Motor neuron (in vitro differentiated cells): ENCODE measurements at places on chromosomes 6 and 20.

DNA sequence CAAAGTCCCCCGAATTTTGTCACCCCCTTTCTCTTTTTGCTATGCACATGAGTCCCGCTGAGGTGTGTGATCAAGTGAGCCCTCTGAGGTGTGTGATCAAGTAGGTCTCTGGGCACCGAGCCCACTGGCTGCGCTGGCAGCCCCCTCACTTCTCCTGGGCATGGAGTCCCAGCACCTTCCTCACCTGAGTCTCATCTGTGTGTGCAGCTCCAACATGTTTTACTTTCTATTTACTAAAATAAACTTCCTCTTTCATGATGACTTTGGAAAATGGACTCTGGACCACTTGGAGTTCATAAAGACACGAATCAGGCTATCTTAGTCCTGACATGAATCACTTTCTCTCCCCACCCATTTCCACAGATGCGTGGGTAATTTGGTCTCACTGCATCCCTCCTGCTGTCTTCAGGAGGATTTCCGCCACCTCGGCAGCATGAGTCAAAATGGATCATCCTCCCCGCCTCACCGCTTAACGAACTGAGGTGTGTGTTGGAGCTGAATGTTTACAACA is 39.8 kb downstream of the PRDM1 start:
- ATAC-seq, result no peak

GRCh38 chr20:43323592-43323991 is 133.9 kb upstream of the PTPRT start:
- ATAC-seq, result no peak

DNA sequence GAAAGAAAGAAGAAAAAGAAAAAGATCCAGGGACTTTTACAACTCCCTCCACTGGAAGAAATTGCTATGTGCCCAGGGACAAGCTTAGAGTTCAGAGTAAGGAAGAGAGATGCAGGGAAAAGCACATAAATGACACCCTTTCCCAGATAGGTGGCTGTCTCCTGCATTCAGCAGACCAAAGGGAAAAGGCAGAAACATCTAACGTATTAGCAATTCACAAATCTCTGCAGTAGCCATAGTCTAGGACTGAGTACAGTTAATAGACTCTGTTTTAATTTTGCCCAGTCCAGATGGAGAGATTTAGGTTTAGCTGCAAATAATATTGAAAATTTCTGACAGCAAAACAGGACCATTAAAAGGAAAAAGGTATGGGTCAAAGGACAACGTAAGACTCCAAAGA is 71.3 kb upstream of the TNFRSF21 start:
- no peak for ATAC-seq

DNA sequence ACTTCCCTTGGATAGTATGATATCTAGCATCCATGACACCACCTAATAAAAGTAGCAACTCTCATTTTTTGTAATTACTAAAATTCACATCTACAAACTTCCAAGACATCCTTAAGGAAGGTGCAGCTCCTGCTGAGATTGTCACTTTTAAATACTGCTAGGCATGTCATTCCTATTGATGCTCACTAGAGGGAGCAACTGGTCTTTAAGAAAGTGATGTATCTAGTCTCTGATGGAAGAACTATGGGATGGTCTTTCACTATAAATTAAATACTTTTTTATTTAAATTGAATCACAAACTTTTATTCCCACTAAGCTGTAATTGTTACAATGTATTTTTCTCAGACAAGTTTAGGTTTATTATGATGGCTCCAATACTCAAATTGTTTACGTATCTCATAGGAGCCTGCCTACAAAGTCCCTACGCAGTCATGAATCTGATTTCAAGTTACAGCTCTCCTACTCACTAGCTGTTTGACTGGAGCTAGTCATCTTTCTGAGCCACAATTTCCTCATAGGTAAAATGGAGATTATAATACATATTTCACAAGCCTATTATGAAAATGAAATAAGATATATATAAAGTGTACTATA is 8.1 kb upstream of the TSPYL1 start:
- peak; percentile 51 for ATAC-seq

GRCh38 chr6:100466410-100467128 is 1.8 kb upstream of the SIM1 start:
- ATAC-seq, result no peak

GRCh38 chr6:168015482-168016175 is 18.2 kb downstream of the KIF25 start:
- no peak for ATAC-seq

DNA sequence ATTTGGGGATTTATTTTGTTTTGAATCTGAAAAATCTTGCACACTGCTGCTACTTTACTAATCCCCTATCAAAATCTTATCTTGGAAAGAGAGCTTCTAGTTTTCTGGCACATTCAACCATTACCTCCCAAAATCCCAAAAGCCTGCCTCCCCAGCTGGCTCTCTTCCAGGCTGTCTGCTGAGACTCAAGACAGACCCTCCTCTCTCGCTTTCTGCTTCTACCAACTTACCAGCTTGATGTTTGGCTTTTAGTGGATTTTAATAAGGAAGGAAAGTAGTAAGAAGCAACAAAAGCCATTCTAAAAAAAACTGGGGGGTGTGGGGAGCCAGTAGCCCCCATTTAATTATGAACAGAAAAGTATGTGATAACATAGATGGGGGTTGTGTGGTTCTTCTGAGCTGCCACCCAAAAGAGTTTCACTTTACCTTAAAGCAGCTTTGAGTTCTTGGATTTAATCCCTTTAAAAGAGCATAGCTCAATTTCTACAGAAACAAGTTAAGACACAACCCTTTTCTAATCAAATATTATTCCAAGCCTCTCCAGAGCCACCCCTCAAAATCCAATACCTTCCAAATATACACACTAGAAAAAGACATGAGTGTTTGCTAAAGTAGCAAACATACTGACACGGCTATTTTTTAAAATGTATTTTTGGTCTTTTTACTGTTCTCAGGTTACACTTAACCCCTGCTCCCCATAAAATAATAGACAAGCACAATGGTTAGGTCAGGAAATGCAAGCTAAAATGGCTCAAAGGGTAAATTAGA is 71.7 kb downstream of the ATP9A start:
- no peak for ATAC-seq

- no peak for ATAC-seq
Measured at GRCh38 chr6:106514583-106514885, 114.8 kb downstream of the RTN4IP1 start.

GRCh38 chr6:168393126-168393870 is 47.7 kb upstream of the SMOC2 start:
- no peak for ATAC-seq

DNA sequence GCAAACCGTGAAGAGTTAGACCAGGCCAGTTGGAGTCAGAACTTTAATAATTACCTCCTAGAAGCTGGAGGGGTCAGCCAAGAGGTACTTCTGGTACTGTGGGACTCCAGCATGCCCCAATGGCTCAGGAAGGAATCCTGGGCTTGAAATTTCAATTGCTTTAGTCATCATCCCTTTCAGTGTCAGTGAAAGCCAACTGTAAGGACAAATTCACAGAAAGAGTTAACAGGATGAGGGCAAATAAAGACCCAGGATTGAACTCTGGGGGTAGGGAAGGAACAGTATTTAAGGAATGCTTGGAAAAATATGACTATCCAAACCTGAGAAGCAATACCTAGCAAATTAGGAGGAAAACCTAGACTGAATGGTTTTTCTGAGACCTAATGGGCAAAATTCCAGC is 735.1 kb upstream of the MARCKS start:
- no peak for ATAC-seq

DNA sequence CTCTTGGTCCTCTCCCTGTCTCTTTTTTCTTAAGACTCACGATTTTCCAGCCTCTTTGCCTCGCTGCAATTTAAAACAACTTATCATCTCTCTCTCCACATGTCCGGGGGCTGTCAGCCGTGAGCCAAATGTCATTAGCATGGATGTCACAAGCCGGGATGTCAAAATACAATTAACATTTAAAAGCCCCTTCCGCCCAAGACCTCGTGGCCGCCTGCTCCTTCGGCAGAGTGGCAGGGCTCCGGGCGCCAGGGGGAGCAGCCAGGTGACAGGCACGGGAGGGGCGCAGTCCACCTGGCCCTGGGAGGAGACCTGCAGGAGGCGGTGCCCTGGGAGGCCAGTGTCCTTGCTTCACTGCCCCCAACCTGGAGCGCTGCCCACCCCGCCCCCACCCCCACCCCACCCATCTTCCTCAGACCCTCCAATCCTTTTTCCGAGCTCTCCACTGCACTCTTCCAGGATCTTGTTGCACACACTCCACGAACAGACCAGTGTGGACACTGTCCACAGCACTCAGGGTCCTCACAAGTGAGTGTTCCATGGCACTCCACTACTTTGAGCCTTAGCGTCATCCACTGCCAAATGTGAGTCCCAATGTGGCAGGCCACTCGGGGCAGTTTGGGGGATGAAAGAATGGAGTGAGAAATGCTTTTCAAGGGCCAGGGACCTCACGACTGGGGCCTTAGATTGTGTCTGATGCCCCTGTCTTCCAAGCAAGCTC is 5.6 kb upstream of the GRM4 start:
- no peak for ATAC-seq

- ATAC-seq, result no peak
Measured at GRCh38 chr6:45626087-45626891, 248.6 kb upstream of the SUPT3H start.

DNA sequence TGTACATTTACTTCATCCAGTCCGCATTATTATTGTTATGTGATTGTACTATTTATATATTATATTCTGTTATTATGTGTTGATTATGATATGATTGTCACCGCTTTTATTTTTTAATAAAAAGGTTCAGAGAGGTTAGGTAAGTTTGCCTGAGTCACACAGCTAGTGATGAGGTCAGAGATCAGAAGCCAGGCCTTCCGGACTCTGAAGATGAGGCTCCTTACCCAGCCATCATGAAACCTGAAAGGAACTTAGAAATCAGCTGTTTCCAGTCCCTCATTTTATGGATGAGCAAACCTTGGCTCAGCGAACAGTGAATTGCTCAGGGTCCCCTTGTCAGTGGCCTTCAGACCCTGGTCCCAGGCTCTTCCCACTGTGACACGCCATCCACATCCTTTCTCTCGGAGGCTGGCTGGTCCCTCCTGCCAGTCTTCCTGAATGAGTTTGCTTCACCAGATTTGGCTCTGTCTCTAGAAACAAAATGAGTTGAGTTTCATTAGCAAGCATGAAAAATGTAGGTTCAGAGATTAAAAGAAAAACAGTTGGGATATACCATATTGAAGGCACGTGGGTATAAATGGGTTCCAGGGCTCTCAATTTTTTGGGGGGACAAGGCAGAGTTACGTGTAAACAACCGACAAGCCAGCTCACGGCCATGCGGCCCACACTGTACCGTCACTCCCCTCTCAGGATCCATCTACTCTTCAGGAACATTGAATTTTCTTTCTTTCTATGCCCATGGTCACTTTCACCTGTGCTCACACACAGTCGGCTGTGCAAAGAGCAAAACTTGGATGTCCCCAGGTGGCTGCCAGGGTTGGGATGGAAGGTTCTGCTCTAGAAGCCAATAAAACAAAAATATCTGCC is 132.9 kb downstream of the ZDHHC14 start:
- no peak for ATAC-seq

- ATAC-seq, result no peak
Measured at GRCh38 chr6:33850869-33851541, 47.2 kb upstream of the MLN start.

DNA sequence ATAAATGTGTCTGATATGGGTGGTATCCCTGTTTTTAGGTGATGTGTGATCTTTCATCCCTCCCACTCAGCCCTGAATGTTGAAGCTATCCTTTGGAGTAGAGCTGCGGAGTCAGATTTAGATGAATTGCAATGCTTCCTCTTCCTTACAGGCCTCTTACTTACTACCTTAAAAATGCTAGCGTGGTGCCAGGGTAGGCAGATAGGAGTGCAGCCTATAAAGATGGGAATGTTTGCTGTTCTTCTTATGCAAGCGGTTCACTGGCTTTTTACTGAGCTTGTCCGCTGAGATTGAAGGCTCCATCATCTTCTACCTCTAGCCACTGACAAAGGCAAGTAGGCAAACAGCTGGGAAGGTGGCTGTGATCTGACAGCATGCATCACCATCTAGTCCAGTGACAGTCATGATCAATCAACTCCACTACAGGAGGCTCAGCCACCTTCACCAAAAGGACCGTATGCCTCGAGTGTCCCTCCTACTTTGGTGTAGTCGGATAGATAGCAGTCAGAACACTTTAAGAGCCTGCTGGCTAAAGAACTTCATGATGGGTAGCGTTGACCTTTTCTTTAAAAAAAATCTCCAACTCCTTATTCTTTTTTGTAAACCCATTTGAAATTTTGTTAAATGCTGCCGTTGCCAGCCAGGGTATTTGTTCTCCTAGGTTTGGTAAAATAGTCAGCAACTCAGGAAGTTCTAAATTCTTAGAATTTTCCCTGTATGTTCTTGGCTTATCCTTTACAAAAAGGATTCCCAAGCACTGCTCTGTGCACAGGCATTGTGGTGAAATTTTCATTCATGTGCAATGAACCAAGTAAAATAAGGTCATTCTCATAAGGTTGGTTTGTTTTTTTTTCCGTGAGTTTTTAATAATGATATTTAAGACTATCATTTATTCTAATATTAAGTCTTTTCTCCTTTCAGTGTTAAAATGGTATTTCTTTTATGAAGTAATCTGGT is 169.6 kb downstream of the MTHFD1L start:
- ATAC-seq, result no peak

DNA sequence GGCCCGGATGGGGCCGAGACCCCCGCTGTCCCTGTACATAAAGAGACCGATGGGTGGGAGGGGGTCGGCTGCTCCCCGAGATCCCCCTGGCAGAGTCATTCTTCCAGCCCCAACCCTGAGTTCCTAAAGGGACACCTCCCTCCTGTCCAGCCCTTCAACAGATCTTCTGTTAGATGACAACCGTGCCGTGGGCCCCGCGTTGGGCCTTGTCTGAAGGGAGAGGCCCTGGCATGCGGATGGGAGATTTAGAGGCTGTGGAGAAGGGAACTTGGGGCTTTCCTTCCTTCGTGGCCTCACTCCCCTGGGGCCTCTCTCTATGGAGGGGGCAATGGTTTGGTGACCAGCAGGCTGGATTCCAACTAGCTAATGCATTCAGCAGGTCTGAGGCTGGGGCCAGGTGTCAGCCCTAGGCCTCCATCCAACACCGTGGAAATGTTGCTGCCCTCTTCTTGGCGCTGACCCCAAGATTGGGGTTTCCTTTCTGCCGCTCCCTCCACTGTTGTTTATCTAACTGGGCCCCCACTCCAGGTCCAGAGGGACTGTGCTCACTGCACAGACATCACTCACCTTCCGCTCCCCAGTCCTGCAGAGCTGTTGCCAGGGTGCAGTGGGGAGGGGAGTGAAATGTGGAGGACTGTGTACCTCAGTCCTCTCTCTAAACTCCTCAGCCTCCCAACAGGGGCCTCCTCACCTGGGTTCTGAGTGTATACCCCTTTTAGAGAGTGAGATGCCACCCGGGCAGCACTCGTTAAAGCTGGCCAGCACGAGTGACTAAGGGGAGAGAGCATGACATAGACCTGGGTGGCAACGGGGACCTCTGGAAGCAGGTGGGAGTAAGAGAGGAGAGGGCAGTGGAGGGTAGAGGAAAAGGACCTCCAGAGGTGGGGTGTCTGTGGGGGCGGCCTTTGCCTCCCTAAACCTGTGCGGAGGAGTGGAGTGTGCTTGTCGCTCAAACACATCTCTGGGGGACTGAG is 6.7 kb downstream of the TMEM151B start:
- no peak for ATAC-seq

DNA sequence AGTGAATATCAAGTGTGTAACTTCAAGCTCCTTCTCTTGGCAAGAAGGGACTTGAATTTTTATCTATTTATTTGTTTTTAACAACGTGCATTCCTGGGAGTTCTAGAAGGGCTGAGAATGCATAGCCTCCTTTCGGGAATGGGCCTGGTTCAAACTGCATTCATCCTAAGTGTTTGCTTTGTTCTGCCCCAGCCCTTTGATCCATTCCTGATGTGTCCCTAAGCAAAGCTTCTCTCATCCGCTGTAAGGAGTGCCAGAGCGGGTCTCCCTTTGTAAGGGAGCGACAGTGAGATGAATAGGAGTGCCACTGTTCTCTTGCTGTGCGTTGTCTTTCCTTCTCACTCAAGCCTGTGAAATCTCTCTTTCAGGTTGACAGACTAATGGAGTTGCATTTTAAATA is 61.0 kb upstream of the VSTM2L start:
- no peak for ATAC-seq
